GDM1 (cell line): ENCODE measurements at places on chromosomes 4 and X.

DNA sequence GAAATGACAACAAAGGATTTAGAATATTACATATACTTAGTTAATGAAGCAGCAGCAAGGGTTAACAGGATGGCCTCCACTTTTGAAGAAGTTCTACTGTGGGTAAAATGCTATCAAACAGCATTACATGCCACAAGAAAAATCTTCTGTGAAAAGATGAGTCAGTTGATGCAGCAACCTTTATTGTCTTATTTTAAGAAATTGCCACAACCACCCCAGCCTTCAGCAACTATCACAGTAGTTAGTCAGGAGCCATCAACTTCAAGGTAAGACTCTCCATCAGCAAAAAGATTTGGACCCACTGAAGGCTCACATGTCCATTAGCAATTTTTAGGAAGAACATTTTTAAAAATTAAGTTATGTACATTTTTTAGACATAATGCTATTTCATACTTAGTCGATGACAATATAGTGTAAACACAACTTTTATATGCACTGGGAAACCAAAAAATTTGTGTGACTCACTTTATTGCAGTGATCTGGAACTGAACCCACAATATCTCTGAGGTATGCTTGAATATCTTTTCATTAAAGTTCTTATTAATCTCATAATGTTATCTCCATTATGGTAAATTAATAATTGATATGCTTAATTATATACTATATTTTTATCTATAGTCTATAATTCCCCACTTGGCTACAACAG is 81.2 kb downstream of the SPCS3 start:
- no peak for DNase-seq

GRCh38 chr4:159010100-159010499 is 92.8 kb upstream of the RAPGEF2 start:
- DNase-seq = no peak

- DNase-seq = no peak
Observed at GRCh38 chr4:156983366-156983765, 11.8 kb upstream of the PDGFC start.

- no peak for DNase-seq
Observed at GRCh38 chr4:101977076-101977475, 186.5 kb downstream of the BANK1 start.

DNA sequence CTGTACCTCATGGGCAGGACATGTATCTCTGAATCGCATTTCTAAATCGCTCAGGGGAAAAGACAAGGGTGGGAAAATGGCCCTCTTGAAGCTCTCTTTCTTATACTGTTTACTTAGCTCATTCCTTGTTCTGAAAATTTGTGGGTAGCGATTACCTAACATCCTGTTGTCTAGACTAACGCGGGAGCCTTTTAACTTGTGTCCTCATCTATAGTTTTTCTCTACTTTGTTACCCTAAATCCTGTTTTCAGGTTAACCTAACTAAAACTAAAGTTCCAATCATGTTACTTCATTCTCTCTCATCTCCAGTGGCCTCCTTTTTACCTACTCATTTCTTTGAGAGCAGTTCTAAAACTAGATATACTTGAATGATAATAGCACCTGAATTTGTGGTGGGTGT is 45.0 kb downstream of the SNX25 start:
- DNase-seq = no peak
